ENCODE measurements at places on chromosomes 13 and 19.
A peak's percentile ranks its signal among the peaks of the same experiment; 100 is the strongest.

DNA sequence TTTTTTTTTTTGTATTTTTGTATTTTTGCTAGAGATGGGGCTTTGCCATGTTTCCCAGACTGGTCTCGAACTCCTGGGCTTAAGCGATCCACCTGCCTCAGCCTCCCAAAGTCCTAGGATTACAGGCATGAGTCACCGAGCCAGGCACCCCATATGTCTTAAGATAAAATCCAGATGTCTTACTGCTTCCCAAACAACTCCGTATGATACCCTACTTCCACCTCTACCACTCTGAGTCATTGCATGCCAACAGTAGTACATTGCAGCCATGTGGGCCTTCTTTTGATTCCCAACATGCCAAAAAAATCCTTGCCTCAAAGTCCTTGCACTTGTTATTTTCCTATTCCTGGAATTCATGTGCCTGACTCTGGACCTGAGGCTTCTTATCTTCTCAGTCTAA, 799.2 kb downstream of the GPC5 start:
- no peak for DNase-seq

DNA sequence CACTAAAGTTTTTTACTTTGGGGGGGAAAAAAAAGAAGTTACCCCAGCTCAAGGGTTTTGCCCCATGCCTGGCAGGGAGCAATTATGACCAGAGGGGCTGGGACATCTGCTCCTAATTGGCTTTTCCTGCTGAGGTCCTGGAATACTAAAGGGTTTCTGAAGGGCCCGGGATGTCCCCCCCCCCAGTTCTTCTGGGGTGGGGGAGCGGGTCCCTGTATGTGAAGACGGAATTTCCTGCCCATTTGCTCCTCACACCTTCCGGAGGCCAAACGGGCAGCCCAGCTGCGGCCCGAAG, 1.1 kb upstream of the DLL3 start:
- no peak for DNase-seq

DNA sequence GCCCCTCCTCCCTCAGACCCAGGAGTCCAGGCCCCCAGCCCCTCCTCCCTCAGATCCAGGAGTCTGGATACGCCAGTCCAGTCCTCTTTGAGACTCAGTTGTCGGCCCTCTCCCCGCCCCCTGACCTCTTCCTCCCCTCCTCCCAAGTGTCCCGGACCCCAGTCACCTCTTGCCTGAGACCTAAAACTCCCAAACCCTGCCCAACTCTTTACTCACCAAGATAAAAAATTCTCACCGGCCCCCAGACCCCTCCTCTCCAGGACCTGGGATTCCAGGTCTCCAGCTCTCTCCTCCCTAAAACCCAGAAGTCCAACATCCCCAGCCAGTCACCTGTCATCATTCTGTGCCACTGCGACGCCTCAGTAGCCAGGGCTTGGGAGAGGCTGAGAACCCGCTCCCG, 1.4 kb upstream of the HSD17B14 start:
- DNase-seq: no peak

- no peak for DNase-seq
Measured at GRCh38 chr13:33583398-33583797, 234.6 kb upstream of the RFC3 start.

DNA sequence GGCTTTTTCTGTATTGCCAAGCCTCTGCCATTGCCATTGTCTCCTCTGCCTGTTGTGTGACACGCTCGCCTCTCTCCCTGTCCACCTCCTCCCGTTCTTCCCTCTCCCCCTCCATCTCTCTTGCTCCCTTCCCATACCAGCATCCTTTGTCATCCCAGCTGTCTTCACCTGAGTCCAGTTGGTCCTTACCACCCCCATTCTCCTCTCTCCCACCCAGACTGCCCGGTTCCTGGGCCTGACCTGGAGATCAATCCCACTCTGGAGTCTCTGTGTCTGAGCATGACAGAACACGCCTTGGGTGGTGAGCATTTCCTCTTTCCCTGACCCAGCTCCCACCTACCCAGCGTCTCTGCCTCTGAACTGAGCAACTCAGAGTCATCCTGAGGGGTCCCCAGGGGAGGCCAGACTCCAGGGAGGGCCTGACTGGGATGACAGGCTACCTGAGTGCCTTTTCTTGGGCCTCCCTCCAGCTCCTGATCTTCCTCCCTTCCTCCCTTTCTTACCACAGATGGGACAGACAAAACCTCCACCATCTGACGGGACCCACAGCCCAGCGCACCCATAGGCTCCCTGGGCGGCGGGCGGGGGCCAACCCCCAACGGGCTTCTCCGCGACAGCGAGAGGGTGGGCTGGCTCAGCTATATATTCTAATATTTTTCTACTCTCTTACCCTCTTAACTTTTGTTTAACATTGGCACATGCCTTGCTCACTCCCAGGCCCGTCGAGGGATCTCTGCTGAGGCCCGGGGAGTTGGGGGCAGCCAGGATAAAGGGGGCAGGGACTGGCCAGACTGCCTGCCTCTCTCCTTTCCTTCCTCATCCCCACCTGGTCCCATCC, 7.7 kb downstream of the PAF1 start:
- DNase-seq: no peak

DNA sequence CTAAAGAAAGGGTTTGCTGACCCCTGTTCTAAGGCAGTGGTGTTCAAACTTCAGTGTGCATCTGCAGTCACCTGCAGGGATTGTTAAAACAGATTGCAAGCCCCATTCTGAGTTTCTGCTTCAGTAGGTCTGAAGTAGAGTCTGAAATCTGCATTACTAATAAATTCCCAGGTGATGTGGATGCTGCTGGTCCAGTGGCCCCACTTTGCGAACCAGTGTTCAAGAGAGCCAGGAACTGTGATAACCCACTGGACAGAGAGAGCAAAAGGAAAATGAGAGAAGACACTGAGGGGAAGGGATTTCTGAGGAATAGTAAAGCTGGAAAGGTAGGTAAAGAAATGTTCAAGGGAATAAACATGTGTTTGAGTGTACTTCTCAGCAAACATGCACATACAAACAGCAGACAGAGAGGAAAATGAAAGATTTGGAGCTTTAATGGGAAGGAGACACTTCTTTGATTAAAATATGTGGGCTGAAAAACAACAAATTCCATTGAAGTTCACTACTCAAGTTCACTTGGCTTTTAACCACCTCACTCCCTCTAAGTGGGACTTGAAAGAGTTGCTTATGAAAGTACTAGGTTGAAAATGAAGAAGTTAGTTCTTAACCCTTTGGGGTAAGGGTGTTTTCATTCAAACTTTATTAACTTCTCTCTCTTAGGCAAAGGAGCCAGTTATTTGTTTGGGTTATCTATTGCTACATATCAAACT, 26.4 kb upstream of the FAM216B start:
- DNase-seq: no peak

GRCh38 chr13:110551284-110551683, 10.2 kb downstream of the RAB20 start:
- no peak for DNase-seq

- DNase-seq: no peak
Measured at GRCh38 chr19:51783372-51783771, 11.6 kb upstream of the FPR3 start.

- no peak for DNase-seq
Measured at GRCh38 chr13:80048030-80048429, 292.9 kb downstream of the SPRY2 start.

GRCh38 chr19:54147676-54148075, 10.1 kb downstream of the CNOT3 start:
- no peak for DNase-seq

GRCh38 chr19:4069331-4069959, 2.7 kb upstream of the ZBTB7A start:
- DNase-seq: peak; percentile 59

- DNase-seq: no peak
Measured at GRCh38 chr19:6478815-6479214, 2.8 kb downstream of the DENND1C start.

- DNase-seq: no peak
Measured at GRCh38 chr13:43331672-43332071, 308.3 kb downstream of the DNAJC15 start.

DNA sequence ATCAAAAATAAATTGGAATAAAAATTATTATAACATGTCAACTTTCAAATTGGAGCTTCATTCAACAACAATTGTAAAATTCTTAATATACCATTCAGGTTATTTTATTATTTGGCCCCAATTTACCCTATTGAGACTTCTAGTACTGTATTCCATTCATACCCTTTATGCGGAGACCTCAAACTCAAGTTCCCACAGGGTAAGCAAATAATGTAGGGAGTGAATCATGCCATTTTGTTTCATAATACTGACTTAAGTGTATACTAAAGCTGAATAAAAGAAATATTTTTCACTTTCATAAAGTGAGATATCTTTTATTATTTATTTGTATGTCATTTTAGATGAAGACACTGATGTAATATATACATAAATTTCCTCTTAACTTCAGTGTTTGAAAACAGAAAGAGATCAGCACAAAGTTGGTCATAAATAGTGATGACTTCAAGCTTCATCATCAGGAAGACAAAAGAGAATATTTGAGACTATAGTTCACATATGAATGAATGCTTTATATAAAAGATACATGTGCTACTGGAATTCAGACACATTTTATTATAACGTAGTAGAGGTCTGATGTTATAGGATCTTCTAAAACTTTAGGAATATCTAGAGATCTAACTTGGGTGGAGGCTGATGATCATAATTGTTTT, 894.4 kb upstream of the PCDH9 start:
- no peak for DNase-seq

- DNase-seq: no peak
Measured at GRCh38 chr13:113849546-113849945, 14.3 kb downstream of the GAS6 start.

GRCh38 chr13:39371706-39372105, 231.3 kb downstream of the LHFPL6 start:
- DNase-seq: no peak

GRCh38 chr13:63463782-63464610, 2048.3 kb upstream of the PCDH20 start:
- DNase-seq: no peak

- no peak for DNase-seq
Measured at GRCh38 chr19:3862826-3863500, 5.9 kb downstream of the ZFR2 start.

- peak; percentile 27 for DNase-seq
Measured at GRCh38 chr19:16076958-16077611, 790 bp downstream of the TPM4 start.

DNA sequence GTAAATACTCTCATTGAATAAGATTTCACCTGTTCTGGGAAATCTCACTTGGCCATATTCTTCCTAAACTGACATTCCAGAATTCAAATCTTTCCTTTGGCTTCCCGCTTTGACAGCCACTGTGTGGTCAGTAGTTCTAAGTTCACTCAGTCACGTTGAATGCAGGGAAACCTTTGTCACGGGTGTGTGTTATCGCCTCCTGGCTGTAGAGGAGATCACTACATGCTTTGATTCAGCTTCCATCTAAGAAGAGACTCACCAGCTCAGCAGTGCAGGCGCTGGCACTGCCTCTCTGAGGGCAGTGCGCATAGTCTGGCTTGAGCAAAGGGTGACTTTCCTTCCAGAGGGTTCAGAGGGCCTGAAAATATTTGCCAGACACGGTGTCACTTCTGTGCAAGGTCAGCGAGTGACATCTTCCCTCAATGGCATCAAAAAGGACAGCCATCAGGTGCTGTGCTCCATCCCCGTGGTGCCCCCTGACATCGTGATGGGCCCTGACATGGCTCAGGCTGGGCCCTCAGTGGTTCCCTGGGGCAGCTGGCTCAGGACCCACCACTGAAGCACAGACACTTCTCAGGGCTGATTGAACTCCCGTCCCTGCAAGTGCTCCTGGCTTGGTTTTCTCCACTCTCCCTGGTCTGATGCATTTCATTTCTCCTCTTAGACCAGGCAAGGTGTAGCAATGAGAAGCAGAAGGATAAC, 635.4 kb upstream of the ARGLU1 start:
- DNase-seq: no peak

GRCh38 chr19:13961826-13962698, 9.8 kb downstream of the DCAF15 start:
- DNase-seq: no peak

DNA sequence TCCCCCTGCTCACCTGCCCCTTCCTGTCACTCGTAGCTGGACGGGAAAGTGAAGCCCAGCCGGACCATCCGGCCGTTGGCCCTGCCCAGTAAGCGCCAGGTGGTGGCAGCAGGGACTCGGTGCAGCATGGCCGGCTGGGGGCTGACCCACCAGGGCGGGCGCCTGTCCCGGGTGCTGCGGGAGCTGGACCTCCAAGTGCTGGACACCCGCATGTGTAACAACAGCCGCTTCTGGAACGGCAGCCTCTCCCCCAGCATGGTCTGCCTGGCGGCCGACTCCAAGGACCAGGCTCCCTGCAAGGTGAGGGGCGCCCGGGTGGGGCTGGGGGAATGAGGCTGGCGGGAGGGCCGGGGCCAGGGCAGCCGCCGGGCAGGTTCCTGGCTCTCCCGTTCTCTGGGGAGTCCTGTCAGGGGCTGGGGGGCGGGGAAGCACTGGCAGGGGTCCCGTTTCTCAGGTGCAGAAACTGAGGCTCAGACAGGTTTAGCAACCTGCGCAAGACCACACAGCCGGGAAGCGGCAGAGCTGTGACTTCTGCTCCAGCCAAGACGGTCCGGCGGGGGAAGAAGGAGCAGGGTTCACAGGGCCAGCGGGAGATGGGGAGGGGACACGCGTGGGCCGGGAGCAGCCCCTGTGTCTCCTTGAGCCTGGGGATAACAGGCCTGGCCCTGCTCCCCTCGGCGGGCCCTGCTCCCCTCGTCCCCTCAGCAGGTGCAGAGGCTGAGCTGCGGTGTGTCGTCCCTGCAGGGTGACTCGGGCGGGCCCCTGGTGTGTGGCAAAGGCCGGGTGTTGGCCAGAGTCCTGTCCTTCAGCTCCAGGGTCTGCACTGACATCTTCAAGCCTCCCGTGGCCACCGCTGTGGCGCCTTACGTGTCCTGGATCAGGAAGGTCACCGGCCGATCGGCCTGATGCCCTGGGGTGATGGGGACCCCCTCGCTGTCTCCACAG, 5.3 kb downstream of the GZMM start:
- no peak for DNase-seq

- DNase-seq: no peak
Measured at GRCh38 chr13:91132786-91133185, 214.7 kb upstream of the MIR17HG start.

DNA sequence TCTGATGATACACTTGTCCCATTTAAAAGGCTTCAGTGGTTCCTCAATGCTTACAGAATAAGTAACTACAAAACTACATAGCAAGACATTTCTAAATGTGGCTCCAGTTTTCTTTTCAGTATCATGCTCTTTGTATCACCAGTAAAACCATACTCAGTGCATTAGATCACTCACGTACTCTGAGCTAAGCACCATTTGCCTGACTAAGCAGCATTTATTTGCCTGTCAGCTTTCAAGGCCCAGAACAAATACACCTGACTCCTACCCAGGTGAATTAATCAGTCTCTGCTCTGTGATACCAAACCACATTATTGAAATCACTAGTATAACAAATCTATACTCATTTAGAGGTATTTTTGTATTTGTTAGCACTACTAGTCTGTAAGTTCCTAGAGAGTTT, 47.4 kb upstream of the PCDH20 start:
- DNase-seq: no peak

DNA sequence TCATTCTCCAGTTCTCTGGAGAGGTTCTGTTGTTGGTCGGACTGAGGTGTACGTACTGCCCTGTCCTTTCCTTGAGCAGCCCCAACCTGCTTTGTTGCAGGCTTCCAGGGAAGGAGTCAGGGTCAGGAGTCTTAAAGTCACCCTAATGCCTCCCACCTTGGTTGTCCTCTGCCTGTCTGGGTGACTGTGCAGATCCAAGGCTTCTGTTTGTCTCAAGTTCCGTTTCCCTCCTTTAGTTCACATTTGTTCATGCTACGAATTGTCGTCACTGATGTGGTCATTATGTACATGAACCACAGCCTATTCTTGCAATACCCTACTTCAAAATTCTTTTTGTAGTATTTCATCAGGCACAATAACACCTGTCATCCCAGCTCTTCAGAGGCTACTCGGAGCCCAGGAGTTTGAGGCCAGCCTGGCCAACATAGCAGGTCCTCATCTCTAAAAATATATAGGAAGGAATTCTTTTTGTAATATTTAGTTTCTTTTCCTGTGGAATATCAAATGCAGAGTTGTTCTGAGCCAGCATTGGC, 7.4 kb downstream of the ZNF586 start:
- no peak for DNase-seq

Data from activated gamma-delta T cell treated with Interleukin-2 at 50 U/mL for 16 hours (primary cell).